ENCODE measurements at places on chromosomes 13 and 19.

DNA sequence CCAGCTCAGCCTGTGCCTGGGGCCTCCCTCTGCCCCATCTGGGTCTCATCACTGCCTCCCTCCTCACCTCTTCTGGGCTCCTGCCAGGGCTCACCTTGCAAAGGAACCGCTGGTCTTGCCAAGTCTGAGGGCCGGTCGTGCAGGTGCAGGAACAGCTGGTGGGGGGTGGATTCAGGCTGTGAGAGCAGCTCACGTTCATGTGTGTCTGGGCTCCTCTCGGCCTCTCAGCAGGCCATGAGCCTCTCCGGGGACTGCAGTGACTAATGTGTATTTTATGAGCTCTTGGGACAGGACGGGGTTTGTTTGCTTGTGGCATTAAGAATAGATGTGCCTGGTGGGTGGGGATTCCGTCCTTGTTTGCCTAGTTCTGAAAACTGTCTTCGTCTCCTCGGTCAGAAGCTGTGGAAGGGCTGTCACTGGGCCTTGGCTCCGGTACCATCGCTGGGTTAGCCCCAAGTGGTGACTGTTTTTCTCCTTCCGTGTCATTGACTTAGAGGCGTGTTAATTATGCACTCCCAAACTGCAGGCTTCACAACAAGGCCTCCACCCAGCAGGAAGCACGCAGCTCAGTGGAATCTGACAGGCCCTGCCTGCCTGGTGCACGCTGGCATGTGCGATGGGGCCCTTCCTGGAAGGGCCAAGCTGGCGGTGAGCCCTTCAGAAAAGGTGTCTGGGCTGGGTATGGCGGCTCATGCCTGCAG, 77.6 kb downstream of the KDM4B start:
- DNase-seq = peak; percentile 20

GRCh38 chr13:80284290-80284689, 56.6 kb downstream of the SPRY2 start:
- DNase-seq = no peak

- no peak for DNase-seq
Observed at GRCh38 chr19:54432144-54432738, 16.8 kb upstream of the LENG8 start.

- no peak for DNase-seq
Observed at GRCh38 chr13:113904411-113904810, 40.5 kb upstream of the GAS6 start.

DNA sequence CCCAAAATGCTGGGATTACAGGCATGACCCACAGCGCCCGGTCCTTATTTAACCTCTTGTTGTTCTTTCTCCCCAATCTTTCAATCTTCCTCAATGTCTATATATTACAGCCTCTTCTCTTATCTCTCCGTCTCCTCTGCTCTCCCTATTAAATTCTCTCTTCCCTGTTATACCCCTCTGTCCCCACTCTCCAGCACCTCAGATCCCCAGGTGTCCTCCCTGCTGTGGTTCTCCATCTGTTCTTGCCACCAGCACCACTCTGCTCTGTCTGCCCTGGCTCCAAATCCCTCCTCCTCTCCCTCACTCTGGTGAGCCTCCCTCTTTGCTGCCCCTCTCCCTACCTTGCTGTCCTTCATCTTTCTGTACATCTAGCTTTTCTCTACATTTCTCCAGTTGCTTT, 1.1 kb downstream of the ZNF600 start:
- DNase-seq = no peak

DNA sequence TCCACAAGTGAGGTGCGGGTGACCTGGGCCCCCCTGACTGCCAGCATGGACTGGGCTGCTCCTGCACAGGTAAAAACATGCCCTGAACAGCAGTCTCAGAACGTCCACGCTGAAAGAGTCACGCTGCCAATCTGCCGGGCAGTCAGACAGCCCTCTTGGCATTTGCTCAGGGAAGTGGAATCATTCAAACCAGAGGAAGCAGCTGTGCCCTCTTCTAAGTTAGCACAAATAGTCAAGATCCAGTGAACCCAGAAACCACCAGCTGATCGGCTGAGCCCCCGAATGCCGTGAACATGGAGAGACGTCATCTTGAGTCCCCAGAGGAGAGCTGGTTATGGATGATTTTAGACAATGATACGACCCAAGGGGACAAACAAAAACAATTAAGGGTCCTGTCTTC, 34.4 kb downstream of the KLF2 start:
- no peak for DNase-seq

- DNase-seq = no peak
Observed at GRCh38 chr13:94114166-94114565, 365.3 kb downstream of the DCT start.

DNA sequence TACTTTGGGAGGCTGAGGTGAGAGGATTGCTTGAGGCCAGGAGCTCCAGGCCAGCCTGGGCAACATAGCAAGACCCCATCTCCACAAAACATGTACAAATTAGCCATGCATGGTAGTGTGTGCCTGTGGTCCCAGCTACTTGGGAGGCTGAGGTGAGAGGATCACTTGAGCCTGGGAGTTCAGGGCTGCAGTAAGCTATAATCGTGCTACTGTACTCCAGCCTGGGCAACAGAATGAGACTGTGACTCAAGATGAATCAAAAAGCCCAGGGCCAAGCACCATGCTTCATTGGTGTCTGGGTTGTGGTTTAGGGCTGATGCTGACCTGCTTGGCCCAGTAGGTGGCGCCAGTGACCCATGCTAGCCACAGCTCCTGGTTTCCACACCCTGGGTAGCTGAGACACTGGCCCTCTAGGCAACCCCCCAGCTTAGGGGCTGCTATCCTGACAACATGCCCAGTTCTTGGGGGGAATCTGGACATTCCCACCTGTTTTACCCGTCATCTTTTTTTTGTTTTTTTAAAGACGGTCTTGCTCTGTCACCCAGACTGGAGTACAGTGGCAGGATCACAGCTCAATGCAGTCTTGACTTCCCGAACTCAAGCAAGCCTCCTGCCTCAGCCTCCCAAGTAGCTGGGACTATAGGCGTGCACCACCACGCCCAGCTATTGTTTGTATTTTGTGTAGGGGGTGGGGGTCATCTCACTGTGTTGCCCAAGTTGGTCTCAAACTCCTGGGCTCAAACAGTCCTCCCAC, 5.5 kb downstream of the CCDC124 start:
- no peak for DNase-seq

- no peak for DNase-seq
Observed at GRCh38 chr19:29714371-29714952, 599 bp downstream of the C19orf12 start.

- no peak for DNase-seq
Observed at GRCh38 chr19:33629826-33630375, 8.1 kb downstream of the CHST8 start.

GRCh38 chr19:1770866-1771576, 17.7 kb downstream of the ONECUT3 start:
- no peak for DNase-seq

DNA sequence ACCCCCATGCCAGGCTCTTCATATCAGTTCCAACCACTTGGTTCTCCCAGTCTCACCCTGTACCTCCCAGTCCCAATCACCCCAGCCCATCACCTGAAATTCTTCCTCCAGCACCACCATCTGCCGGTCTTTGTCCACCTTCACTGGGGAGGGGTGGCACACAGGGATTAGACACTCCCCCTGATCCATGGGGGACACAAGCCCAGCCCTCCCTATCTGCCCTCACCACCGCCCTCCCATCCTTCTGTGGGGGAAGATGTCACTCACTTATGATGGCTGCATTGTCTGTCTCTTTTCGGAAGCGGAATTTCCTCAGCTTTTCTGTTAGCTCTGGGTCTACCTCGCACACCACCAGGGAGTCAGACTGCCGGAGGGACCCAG, 685 bp downstream of the GMFG start:
- no peak for DNase-seq

GRCh38 chr19:48469289-48469881, at the start of gene CYTH2:
CYTH2 (plus strand) TSS chr19:48469369; CDS start chr19:48469508, 139 bp downstream.
- no peak for DNase-seq

- DNase-seq = no peak
Observed at GRCh38 chr13:49185264-49185663, 34.9 kb upstream of the MLNR start.

DNA sequence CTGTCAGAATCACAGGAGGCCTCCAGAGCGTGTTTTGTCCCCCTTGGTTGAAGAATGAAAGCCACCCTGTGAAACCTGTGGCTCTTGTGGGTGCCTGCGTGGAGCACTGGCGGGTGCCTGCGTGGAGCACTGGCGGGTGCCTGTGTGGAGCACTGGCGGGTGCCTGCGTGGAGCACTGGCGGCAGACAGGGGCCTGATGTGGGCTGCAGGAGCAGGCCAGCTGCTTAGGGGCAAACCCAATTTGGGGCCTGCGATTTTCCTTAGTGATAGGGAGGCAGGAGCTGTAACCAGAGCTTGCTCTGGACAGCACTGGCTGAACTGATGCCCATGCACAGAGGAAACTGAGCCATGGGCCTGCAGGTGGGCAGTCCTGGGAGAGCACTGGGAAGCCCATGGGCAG, 24.3 kb downstream of the ARHGEF7 start:
- no peak for DNase-seq

GRCh38 chr13:43200736-43201135, 177.3 kb downstream of the DNAJC15 start:
- DNase-seq = no peak

DNA sequence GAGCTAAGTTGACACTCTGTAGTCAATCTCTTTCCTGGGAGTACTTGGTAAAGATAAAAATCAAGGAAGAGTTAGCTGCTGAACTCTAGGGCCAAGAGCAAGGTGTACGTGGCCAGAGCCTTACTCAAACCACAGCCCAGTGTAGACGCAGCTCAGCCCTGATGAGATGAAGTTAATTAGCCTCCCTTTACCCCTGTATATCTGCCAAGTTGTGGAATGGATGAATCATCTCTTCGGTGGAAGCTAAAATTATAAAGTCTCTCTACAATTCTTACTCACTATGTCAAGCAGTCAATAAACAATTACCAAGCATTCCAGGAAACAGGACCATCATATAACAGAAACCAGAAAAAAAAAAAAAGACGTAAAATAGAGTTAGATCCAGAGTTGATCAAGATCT, 146.9 kb upstream of the UFM1 start:
- no peak for DNase-seq

GRCh38 chr13:46297361-46297811, 85.7 kb downstream of the LRRC63 start:
- DNase-seq = no peak

- DNase-seq = no peak
Observed at GRCh38 chr13:97234742-97235141, 12.6 kb downstream of the MBNL2 start.

- no peak for DNase-seq
Observed at GRCh38 chr13:112208656-112209055, 141.7 kb downstream of the SOX1 start.

- DNase-seq = no peak
Observed at GRCh38 chr13:32033744-32034143, 2.2 kb downstream of the FRY start.

DNA sequence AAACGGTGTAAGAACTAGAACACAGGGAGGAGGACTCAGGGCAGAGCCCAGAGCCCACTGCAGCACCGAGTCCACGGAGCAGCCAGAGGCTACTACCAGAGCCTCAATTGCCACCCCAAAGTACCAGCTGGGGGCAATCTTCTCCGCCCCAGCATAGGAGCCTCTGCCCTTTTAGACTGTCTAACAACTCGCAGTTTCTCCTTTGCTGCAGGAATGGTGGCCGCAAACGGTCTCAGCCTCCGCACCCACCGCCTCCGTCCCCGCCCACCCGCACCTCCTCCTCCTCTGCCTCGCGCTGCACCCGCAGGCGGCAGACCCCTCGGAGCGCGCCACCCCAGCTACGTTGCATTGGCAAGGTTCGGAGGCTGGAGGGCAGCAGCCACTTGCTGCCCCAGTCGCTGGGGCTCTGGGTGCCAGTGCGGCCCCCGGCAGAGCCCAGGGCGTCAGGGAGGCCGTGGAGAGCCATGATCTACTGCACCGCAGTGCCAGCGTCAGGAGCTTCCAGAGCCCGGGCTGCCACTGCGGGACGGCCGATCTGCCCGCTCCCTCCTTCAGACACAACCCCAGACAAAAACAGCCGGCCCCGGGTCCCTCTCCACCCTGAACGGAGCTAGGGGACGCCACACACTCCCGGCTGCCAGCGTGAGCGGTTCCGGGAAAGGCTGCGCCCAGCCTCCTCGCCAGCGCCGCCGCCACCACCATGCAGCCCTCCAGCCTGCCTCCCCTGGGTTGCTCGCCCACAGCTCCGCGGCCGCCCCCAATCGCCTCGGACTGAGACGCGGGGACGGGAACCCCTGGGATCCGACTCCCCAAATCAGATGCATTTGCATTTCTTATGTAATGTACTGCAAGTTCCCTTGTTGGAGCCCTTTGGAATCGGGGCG, 1.8 kb downstream of the FGF14 start:
- DNase-seq = no peak

- peak; percentile 51 for DNase-seq
Observed at GRCh38 chr13:106536244-106537034, 977 bp upstream of the EFNB2 start.

DNA sequence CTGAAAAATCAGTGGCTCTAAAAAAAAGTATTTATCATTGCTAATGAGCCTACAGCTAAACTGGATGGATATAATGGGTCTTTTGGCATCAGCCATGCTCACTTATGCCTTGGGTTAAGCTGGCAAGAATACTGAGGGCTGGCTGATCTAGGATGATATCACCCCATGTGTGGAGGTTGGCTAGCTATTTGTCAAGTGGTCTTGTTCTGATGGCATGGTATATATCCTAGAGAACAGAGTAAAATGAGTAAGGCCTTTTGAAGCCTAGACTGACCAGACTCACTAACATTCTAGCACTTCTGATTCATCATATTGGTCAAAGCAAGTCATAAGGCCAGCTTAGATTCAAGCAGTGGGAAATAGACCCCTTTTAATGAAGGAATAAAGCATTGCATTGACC, 383.0 kb downstream of the SLITRK1 start:
- DNase-seq = no peak

DNA sequence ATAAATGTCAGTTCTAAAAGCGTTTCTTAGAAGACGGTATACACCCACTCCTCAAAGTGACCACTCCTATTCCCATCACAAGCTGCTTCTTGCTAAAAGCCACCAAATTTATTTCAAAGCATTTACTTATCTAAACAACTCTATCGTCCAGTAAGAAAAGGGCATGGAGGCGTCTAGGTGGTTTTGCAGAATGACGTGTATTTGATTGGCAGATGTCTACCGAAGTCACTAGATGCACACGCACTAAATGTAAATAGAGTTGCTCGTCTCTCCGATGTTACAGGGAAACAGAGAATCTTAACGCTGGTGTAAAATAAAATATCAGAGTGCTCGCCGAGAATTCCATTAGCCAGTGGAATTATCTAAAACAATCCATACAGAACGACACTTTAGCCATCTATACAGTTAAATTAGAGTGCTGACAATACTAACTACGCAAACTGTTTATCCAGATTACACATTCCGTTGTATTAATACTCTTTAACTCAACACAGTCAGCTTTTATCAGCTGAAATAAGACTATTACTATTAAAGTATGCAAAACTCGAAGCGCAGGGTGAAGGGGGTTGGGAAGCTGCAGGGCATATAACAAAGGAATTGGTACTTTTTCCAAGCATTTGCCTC, 1.9 kb downstream of the KLF12 start:
- no peak for DNase-seq
